ENCODE measurements at places on chromosomes 3 and 15.
A peak's percentile ranks its signal among the peaks of the same experiment; 100 is the strongest.

GRCh38 chr3:77038468-77038929, 1.4 kb upstream of the ROBO2 start:
- DNase-seq = peak; percentile 84

DNA sequence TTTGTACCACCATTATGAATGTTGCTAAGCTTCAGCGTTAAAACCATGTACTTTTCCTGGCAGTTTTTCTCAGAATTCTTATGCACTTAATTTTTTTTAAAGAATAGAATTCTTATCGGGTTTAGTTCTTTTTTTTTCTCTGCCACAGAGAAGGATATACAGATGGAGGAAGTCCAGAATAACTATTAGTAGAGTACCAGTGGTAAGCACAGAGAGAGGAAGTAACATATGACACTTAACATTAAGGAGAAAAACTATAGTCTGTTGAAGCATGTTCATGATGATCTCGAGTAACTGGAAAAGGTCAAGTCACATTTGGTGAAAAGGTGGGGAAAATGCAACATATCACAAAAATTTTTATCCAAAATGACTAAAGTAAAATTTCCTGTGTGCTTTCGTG, 68.9 kb downstream of the RNF13 start:
- DNase-seq = peak; percentile 48

DNA sequence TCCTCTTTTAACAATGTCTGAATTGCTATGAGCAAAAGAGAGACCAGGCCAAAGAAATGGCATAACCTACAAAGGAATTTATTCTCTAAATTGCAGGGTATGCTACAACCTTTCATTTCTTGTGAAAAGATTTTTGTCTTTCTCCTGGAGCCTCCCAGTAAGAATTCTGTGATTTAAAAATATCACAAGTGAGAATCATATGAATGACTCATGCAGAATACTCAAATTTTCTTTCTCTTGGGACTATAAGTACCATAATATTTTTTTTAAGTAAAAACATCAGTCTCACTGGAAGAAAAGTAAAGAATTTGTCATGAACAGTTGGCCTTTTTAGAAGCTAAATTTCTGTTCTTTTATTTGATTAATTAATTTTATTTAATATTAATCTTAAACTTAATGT, 26.3 kb downstream of the SYNPR start:
- DNase-seq = no peak

- no peak for DNase-seq
Observed at GRCh38 chr15:94346282-94346681, 114.9 kb downstream of the MCTP2 start.

DNA sequence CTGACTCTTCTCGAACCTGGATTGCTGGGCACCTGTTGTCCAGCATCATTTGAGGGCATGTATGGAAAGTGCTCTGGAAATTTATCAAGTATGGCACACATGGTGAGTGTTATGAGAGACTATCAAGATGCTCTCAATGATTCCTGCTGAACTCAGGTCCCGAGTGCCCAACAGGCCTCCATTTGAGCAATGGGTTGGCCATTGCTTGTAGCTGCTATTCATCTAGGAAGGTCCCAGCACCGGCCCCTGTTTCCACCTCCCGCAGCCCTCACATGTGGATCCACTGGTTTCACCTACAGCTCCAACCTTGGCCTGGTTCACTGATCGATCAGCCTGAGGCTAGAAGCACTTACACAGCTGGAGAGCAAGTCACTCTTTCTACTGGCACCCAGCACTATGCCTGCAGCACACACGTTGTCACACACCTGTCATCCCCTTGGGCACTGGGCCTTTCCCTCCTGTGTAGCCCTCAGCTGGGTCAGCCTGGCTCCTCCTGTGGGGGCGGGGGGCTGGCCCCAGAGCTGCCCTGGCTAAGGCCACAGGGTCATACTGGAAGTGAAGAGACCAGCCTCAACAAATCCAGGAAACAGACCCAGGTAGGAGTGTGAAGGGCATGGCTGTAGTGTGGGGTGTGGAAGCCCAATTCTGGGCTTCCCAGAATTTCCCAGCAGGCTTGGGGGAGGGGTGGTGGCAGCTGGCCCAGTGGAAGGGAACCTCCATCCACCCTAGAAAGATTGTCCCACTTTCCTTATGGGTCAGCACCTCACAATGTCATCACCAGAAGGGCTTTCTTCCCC, 41.7 kb upstream of the SMAD3 start:
- DNase-seq = no peak

DNA sequence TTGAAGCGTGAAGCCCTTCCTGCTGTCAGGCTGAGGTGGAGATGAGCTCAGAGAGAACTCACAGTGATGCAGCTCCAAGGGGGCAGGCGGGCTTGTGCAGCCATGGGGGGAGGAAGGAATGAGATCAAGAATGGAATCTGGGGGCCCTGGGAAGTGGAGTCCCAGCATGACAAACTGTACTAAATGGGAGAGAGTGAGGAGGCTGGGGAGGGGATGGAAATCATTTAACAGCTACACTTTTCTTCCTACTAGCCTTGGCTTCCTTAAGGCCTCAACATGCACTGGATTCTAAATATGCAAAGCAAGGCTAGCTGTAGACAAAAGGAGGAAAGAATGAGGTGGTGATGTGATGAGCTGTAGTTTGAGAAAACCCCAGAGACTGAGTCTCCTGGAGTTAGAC, 133.9 kb downstream of the EEFSEC start:
- no peak for DNase-seq

GRCh38 chr15:90907051-90907660, 4.1 kb downstream of the MAN2A2 start:
- DNase-seq = no peak

DNA sequence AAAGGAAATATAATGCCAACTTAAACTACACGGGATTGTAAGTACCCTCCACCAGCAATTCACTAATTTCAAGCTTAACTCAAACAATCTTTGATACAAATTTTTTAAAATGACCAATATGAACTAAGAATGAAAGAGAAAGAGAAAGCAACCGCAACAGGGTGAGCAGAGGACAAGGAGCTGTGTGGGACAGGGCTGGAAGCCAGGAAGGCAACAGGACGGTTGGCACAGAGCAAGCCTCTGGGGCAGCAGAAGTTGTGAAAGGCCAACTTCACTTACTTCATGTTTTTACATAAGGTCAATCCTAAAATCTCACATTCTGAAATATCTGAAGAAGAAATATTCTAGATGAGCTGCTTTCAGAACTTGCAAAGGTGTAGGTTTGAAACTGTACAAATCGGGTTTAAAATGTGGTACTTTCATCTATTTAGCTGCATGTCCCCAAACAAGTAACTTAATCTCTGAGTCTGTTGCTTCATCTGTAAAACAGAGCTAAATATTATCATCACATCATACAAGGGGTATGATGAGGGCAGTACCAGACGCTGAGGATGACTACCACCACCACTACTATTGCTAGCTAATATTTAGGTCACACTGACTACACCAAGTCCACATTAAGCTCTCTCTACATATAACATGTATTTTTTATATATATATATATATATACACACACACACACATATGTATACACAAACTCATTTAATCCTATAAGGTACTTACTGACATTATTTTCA, 101.7 kb downstream of the IGSF11 start:
- no peak for DNase-seq

- DNase-seq = no peak
Observed at GRCh38 chr3:195751560-195751959, 30.8 kb downstream of the MUC20 start.

DNA sequence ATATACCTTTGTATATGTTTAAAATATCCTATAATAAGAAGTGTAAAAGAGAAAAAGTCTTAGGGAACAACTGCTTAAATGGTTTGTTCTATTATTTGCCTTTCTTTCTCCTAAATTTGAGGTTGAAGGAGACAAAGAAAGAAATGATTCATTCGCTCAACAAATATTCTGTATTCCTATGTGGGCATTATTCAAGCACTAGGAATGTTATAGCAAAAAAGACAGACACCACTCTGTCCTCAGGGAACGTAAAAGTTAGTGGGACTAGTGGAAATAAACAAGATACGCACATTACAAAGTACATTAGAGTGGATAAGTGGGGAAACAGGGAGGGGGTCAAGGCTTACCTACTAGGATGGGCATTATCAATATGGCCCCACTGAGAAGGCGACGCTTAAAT, 332.2 kb downstream of the LPP start:
- DNase-seq = no peak

- DNase-seq = no peak
Observed at GRCh38 chr3:62119139-62119538, 254.2 kb downstream of the FEZF2 start.

DNA sequence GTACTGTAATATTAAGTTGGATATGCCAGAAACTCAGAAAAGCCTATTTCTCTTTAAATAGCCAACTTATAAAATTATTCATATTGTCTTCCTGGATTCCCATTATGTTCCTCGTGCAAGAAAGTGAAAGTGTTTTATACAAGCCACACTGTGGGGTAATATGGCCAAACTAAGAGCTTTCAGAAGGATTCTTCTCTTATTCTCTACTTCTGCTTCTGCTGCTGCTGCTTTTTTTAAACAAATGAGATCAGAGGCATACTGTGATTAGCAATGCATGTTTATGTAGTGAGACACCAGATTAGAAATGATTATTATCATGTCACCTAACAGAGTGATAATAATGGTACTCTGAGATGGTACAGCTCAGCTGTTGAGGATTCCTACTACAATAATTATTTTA, 1026.5 kb upstream of the CFAP20DC start:
- DNase-seq = peak; percentile 29

DNA sequence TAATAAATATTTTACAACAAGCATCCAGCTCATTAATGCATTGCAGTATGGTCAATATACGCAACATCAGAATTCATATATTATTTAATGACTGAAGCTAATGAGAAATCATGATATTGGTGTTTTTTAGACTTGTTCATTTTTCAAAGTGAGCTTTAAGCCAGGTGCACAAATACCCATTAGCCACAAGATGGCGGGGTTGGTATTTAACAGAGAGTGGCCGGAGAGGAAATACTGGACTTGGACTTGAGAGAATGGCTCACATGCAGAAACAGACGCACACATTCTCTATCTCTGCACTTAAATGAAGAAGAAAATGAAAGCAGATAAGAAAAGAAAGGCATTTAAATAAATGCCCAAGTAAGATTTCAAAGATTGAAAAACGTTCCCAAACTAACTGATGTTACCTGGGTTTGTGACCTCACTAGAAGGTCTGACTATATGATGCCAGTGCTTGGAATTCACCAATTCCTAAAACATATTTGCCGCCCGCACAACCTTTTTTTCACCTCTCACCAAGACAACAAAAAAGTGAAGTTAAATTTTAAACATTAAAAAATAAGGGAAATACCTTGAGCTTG, 21.2 kb upstream of the CRBN start:
- DNase-seq = peak; percentile 92

DNA sequence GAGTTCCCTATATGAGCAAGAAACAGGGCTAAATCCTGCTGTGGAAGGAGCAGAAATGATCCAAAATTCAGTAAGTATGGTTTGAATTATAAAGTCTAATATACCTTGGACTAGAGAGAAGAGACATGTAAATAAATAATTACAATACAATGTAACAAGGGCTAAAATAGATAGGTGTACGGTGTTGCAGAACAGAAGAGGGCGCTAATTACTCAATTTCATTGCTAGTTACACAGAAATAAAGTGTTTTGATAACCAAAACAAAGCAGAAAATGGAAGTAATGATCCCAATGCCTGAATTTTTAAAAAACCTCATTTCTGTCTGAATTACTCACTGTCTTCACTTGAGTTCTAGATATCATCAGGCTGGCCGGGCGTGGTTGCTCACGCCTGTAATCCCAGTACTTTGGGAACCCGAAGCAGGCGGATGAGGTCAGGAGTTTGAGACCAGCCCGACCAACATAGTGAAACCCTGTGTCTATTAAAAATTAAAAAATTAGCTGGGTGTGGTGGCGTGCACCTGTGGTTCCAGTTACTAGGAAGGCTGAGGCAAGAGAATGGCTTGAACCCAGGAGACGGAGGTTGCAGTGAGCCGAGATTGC, 8.3 kb upstream of the PLCH1 start:
- DNase-seq = peak; percentile 85

DNA sequence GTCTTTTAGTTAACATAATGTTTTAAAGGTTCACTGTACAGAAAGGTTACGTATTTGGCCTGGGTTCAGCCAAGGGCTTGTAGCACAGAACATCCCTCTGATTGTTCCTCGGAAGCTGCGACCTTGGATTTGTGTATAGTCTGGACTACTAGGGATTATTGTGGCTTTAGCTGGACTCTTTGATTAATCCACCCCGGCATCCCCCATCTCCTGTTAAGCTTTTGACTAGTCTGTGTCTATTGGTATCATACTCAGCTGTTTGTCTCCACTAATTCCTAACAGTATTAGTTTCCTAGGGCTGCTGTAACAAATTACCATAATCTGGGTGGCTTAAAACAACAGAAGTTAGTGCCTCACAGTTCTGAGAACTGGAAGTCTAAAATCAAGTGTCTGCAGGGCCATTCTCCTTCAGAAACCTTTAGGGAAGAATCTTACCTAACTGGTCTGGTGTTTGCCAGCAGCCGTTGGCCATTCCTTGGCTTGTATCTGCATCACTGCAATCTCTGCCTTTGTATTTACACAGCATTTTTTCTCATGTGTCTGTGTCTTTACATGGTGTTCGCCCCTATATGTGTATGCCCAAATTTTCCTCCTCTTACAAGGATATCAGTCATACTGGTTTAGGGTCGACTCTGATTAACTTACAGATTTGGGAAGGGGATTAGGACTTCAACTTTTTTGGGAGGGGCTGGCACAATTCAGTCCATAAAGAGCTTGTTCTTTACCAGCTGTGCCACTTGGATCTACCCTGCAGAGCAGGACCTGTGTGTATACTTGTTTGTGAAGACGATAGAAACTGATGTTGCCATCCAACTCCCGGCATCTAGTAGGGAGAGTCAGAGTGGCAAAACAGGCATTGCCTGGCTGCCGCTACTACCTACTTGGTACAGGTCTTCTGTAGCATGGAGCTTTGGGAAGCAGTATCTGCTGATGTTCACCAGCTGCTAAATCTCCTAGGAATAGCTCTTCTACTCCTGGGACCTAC, 117.8 kb downstream of the UBE2E2 start:
- DNase-seq = no peak

DNA sequence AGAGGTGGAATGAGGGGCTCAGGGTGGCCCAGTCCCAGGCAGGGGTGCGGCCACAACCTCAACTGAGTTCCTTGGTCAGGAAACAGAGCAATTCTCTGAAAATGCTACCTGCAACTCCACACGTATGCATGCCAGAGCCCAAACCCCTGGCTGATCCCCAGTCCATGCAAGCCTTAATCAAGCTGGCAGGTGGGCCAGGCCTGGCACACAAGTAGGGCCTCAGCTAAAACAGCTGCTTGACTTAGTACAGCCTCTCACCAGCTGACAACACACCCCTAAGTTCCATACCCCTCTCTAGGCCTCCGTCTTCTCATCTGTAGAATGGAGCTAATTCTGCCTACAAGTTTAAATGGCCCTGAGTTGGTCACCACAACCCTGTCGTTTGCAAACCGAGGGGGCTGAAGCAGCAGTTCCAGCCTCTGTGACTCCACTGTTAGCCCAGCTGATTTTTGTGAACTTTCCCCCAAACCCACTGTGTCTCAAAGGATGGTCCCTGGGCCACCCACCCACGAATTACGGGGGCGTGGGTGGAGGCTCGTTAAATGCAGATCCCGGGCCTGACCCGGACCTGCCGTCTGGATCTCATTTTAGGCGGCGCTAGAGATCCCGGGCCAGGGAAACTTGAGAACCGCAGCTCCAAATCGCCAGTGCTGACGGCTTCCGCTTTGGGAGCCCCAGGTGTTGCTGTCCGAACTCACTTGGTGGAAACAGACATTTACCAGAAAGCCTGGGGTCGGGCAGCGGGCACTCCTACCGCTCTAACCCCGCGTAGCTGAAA, 927 bp downstream of the CHDH start:
- peak; percentile 32 for DNase-seq
